Activated CD4-positive, alpha-beta memory T cell treated with anti-CD3 and anti-CD28 coated beads, Interleukin-2, amount 10 ng/mL, durations not matched to agents 7 days and 5 days (primary cell): ENCODE measurements at places on chromosomes 2 and 18.

GRCh38 chr2:61937098-61937497, 31.6 kb downstream of the COMMD1 start:
- H3K36me3 ChIP-seq = no peaks in the 10 kb centered on the region
- no peaks in the 10 kb centered on the region for H3K4me1 ChIP-seq
- DNase-seq = no peak
- no peak overlapping the region for H3K4me3 ChIP-seq
- no peak overlapping the region for H3K27ac ChIP-seq

DNA sequence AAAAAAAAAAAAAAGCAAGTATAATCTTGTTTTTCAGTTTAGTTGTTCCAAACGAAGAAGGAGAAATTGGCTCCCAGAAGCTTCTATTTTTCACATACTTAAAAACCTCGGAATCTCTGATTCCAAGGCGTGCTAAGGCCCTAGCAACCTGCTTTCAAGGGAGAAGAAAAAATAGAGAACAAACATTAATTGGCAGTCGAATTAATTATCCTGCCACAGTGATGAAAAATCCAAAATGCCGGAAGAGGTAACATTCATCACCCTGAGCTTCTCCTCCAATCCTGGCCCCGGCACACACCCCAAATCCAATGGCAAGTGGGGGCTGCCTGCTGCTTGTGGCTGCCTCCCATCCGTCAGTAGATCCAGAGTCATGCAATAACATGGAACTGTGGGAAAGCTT, 250.2 kb upstream of the CHAC2 start:
- no peak for DNase-seq
- no peaks in the 10 kb centered on the region for H3K36me3 ChIP-seq
- no peak overlapping the region for H3K27ac ChIP-seq
- no peak overlapping the region for H3K4me3 ChIP-seq
- H3K27me3 ChIP-seq = no peaks in the 10 kb centered on the region
- no peaks in the 10 kb centered on the region for H3K4me1 ChIP-seq

DNA sequence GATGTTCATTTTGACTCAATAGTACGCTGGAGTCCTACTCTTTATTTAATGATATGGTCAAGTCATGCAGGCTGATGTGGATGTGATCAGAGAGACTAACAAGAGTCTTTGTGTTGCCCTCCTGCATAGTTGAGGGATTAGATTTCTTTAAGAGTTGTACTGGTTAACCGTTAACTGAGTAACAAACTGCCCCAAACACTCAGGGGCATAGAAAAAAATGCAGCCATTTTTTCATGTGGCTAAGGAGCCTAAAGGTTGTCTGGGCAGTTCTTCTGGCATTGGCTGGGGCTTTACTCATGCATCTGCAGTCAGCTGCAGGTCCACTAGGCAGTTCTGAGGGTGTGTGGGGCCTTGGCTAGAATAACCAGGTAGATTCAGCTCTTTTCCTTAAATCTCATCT, 32.5 kb downstream of the DOCK10 start:
- no peak overlapping the region for H3K4me3 ChIP-seq
- peaks cover 69% of the 10 kb centered on the region for H3K4me1 ChIP-seq
- DNase-seq = no peak
- peaks cover 28% of the 10 kb centered on the region for H3K36me3 ChIP-seq
- no peaks in the 10 kb centered on the region for H3K27me3 ChIP-seq

- no peaks in the 10 kb centered on the region for H3K4me1 ChIP-seq
- DNase-seq = no peak
- H3K36me3 ChIP-seq = no peaks in the 10 kb centered on the region
- H3K27me3 ChIP-seq = peaks cover 6% of the 10 kb centered on the region
- H3K4me3 ChIP-seq = no peak overlapping the region
Observed at GRCh38 chr2:158778243-158778642, 16.9 kb upstream of the DAPL1 start.
